ENCODE measurements at places on chromosomes 5 and 9. TPM values are rescaled to one million over a fixed set of nuclear protein-coding genes. Genes with fewer than 3 reads are reported as not detected.

Gene IL13
- 0.80 TPM for total RNA-seq

GRCh38 chr5:40428126-40428525 lies 251.6 kb upstream of the PTGER4 start:
- H3K36me3 ChIP-seq: no peaks in the 10 kb centered on the region
- no peak overlapping the region for H3K27ac ChIP-seq
- H3K4me1 ChIP-seq: peaks cover 6% of the 10 kb centered on the region
- no peak overlapping the region for H3K4me3 ChIP-seq
- H3K27me3 ChIP-seq: no peaks in the 10 kb centered on the region
- DNase-seq: peak; percentile 51

- no peaks in the 10 kb centered on the region for H3K4me1 ChIP-seq
- no peaks in the 10 kb centered on the region for H3K27me3 ChIP-seq
- no peak for DNase-seq
These were observed 21.8 kb upstream of the ANKRD18A start for GRCh38 chr9:38641985-38642864.

DNA sequence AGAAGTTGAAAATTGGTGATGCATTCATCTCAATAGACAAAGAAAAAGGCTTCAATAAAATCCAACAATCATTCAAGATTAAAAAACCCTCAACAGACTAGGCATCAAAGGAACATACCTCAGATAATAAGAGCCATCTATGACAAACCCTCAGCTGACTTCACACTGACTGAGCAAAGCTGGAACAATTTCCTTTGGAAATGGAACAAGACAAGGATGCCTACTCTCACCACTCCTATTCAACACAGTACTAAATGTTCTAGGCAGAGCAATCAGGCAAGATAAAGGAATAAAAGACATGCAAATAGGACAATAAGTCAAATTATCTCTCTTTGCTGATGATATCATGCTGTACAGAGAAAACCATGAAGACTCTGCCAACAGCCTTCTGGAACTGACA lies 1188.1 kb downstream of the DTWD2 start:
- no peak for DNase-seq
- H3K4me3 ChIP-seq: no peak overlapping the region
- no peaks in the 10 kb centered on the region for H3K36me3 ChIP-seq
- no peak overlapping the region for H3K27ac ChIP-seq
- no peaks in the 10 kb centered on the region for H3K4me1 ChIP-seq
- no peaks in the 10 kb centered on the region for H3K27me3 ChIP-seq

DNA sequence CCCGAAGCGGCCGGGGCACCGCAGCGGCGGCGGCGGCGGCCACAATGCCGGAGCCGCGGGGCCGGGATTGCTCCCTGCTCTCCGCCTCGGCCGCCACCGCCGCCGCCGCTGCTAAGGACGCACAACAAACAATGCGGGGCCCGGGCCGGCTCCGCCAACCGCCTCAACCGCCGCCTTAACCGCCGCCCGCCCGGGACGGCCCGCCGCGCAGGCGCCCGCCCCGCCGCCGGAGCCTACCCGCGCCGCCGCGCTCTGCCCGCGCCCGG lies 254 bp downstream of the STRBP start:
- no peaks in the 10 kb centered on the region for H3K36me3 ChIP-seq
- H3K4me3 ChIP-seq: peak overlapping the region; percentile 56
- DNase-seq: no peak
- H3K27me3 ChIP-seq: no peaks in the 10 kb centered on the region
